ENCODE measurements at places on chromosomes 7 and 10.

DNA sequence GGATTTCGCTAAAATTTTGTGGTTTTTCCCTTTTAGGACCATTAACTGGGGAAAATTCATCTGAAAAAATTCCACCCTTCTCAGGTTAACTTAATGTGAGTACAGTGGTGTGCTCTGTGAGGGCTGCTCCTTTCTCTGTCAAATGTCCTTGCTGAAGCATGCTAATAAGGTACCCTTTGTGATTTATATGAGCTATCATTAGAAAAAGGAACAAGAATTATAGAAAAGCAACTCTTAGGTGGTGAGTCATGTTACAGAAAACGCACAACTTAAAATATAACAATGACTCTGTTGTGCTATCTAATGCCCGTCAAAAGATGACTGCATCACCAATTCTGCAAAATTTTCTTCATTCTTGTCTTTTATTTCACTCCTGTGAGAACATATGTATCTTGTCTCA, 162.0 kb upstream of the MAGI2 start:
- no peak for DNase-seq

DNA sequence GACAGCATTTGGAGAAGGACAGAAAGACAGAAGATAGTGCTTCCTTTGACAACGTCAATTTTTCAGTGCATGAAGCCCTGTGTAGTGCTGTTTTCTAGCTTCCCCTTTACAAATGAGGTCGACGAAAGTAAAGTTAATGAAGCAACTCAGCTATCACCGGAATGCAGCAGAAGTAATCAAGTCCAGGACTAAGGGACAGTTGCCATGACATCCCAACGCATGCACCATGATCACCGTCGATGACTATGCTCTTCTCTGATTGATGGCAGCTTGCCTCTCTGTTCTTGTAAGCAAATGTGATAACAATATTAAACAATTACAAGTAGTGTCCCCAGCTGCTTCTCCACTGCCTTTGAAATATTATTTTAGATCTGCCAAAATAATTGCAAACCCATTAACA, 205.8 kb downstream of the FRMD4A start:
- DNase-seq = no peak

GRCh38 chr7:98091061-98091460, 15.6 kb upstream of the LMTK2 start:
- no peak for DNase-seq

GRCh38 chr10:118167056-118167700, 120.4 kb upstream of the RAB11FIP2 start:
- no peak for DNase-seq

DNA sequence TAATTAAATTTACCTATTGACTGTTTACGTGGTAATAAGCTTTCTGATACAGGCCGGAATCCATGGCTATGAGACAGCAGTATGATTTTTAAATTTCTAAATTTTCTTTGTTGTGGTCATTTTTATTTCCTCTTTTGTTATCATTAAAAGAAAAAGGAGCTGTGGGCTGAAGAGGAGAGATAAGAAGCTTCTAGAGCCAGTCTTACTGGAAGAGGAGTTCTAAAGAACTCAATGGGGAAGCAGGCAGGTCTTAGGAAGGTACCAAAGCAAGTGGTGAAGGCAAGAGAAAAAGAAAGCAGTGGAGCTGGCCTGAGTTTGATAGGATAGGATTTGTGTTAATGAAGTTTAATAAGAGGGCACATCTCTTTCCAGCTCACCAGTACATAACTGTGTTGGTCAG, 1187.8 kb downstream of the CNTNAP2 start:
- DNase-seq = no peak

- DNase-seq = no peak
These were observed 82.7 kb downstream of the CNOT4 start for GRCh38 chr7:135427166-135427565.

GRCh38 chr7:69787736-69788431, 189.6 kb downstream of the AUTS2 start:
- DNase-seq = no peak

DNA sequence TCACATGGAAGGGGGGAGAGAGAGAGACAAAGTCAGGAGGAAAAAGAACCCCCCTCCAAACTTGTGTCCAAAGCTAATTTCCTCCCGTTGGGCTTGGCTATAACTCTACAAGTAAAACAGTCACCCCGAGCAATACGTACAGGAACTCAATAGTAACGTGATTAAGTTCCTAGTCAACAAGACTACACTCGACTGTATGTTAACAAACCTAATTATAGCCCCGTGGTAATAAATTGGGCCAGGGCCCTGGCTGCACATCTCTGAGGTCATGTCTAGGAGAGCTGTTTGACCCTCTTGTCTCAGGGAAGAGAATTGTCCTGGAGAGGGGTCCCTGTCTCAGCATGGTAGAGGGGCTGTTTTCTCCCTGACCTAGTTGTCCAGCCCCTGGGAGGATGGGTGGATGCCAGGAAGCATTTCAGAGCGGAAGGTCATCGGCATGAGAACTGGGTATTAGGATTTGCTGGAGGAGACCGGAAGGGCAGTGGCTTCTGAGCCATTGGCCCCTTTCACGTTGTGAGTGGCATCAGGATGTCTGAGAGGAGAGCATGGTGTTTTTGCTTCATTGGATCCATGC, 60.2 kb upstream of the COMTD1 start:
- no peak for DNase-seq

DNA sequence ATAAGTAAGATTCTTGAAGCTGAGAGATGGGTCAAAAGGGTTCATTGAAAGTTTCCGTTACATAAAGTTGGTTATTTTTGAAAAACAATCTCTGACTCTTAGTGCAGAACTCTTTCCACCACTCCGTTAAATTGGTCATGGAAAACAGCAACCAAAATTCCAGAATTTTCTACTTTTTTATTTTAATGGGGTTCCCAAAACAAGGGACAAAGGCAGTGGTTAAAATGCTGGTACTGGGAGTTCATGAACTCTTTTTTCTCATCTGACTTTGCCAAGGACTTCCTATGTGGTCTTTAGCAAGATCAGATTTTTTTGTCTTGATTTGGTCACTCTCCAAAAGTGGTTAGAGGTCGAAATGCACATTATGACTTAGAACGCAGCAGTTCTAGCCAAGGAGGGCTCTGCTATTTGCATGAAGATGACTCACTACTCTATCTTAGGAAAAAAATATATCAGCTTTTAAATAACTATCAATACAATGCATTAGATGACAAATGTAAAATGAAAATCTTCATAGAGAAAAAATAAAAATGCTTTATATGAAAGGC, 145.7 kb downstream of the REEP3 start:
- no peak for DNase-seq

DNA sequence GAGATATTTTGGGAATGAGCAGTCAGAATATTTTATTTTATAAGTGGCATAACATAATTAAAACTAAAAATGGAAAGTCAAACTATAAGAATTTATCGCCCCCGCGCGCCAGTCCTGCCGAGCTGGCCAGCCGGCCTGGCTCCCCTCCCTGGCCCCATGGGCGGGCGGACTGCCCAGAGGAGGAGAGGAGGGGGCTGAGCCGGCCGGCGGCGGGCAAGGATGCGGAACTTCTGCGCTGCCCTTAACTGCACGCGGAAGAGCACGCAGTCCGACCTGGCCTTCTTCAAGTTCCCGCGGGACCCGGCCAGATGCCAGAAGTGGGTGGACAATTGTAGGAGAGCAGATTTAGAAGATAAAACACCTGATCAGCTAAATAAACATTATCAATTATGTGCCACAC, 96.8 kb downstream of the DKK1 start:
- no peak for DNase-seq

- no peak for DNase-seq
These were observed 287.9 kb upstream of the NEBL start for GRCh38 chr10:21184984-21185383.

- DNase-seq = peak; percentile 22
These were observed 180.5 kb upstream of the ASAH2 start for GRCh38 chr10:50431791-50432190.

DNA sequence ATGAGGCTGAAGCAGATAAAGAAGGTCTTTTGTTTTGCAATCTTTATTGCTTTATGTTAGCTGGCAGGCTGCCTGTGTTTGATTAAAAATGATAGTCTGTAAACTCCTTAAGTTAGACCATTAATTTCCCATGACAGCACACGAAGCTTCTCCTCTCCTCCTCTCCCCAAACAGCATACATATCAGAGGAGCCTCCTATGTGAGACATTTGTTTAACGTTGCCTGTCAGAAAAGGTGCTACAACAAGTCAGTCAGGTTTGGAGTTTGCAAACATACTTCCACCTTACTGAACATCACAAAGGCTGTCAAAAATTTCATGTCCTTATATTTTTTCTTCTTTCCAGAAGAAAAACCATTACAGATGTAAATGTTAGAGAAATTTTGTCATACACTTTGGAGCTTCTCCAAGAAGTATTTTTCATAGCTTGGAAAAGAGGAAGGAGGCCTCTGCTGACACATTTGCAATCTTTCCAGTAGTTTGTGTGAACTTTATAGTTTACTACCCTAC, 393.1 kb downstream of the EXOC4 start:
- no peak for DNase-seq
